Stimulated activated CD4-positive, alpha-beta T cell treated with anti-CD3 and anti-CD28 coated beads, Interleukin-1b, Interleukin-23, amount 100 ng/mL, for 1 hour (primary cell): ENCODE measurements at places on chromosomes 4 and X.

GRCh38 chr4:81377191-81377590 is 94.5 kb downstream of the RASGEF1B start:
- no peak for DNase-seq

GRCh38 chr4:74426101-74426500 is 18.8 kb upstream of the AREG start:
- DNase-seq: no peak

- DNase-seq: no peak
These were observed 117.9 kb downstream of the TBC1D19 start for GRCh38 chr4:26701786-26702227.

GRCh38 chr4:121457278-121457875 is 76.6 kb upstream of the QRFPR start:
- no peak for DNase-seq

DNA sequence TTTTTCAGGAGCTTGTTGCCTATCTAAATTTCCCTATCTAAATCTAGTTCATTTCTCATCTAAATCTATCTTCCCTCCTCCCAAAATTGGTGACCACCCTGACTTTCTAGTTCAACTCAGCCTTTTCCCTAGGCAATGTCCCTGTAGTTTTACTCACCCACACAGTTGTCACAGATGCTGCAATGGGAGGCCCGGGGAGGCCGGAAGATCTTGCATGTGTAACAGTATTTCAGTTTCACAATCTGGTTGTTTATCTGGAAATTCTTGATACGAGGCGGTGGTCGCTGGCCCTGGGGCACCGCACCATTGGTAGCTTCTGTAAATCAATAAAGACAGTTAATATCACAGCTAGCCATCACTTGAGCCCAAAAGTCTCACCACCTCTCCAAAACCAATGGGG is 20.2 kb downstream of the ZDHHC9 start:
- no peak for DNase-seq

DNA sequence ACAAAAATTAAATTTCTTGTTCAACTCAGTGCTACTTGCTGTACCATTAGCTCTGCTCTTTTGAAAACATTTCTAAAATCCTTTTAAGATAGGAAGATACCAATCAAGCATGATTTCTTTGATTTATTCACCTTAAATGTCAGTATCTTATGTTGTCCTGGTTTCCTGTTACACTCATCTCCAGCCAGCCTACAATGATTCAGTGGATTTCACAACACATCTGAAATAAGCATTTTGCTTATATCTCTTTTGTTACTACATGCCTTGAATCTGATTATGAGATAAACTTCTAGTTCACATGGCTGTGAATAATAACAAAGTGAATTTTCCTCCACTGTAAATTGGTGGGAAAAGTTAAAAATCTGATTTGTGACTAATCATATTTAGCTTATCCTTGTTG is 112.5 kb upstream of the BMP3 start:
- DNase-seq: no peak
